HCT116 (cell line): ENCODE measurements at places on chromosomes 12 and 14.

DNA sequence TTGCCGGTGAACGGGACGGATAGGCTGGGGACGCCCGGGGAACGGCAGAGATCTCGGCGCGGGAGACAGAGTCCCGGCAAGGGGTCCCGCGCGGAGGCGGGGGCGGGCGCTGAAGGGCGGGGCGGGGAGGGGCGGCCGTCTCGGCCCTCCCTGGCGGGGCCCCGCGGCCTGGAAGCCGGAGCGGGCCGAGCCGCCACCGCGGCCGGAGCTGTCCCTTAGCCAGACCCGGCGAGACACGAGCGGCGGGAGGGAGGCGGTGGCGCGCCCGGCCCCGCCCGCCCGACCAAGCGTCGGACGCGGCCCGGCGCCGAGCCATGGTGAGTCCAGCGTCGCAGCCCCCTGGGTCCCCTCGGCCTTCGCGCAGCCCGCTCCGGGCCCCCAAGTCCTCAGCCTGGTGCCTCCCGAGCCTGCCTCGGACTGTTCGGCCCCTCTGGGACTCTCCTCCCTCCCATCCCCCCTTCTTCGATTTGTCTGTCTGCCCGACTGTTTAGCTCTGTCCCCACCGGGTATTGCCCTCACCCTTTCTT is at the start of gene ARHGEF40:
Gene ARHGEF40 (plus strand): TSS at position 222 of the 527 bp plus-strand sequence. CDS start 93 bp downstream, at position 315.
- H3K4me3 ChIP-seq, result peak within 1 kb of the TSS; percentile 61
- H3K27ac ChIP-seq, result peak within 1 kb of the TSS; percentile 47; the same call in 1 of the 2 replicates
- DNase-seq, result no peak

DNA sequence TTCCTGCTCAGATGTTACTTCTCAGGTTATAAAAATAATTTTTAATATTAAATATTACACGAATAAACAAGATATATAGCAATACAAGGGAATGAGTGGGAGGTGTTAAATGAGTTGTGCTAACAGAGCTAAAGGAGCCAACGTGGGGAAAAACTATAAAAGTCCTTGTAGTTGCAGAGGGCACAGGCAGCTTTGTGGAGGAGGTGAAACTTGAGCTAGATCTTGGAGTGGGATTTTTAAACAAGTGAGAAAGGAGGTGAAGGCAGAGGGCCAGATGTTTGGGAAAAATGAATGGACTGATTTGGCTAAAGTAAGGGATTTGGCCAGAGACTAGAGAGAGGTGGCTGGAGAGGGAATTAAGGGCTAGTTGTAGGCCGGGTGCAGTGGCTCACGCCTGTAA is 5.2 kb upstream of the FKBP11 start:
- DNase-seq, result no peak
- no peaks in the 10 kb centered on the region for H3K4me1 ChIP-seq
- H3K4me3 ChIP-seq, result no peak overlapping the region
- H3K36me3 ChIP-seq, result peaks cover 34% of the 10 kb centered on the region
- no peaks in the 10 kb centered on the region for H3K27me3 ChIP-seq

DNA sequence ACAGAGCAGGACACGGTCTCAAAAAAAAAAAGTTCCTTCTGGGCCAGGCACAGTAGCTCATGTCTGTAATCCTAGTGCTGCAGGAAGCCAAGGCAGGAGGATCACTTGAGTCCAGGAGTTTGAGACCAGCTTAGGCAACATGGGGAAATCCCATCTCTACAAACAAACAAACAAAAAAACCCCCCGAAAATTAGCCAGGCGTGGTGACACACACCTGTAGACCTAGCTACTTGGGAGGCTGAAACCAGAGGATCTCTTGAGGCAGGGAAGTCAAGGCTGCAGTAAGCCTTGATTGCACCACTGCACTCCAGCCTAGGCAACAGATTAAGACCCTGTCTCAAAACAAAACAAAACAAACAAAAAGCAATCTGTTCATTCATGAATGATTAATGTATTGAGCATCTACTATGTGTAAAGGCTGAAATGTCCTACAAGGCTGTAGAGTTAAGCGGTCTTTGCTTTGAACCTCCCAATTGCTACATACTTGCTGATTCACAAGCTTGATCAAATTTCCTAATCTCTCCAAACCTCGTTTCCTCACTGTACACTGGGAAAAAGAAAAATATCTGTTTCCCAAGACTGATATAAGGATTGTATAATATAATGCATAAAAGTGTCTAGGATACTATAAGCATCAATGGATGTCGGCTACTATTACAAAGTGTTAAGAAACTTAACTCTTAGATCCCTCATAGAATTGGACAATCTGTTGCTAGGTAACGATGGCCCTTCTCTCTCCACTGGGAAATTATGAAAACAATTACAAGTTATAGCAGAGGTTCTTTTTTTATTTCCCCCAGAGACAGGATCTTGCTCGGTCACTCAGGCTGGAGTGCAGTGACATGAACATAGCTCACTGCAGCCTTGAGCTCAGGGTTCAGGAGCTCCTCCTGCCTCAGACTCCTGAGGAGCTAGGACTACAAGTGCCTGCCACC is 7.9 kb upstream of the RILPL2 start:
- no peak for DNase-seq
- no peaks in the 10 kb centered on the region for H3K4me1 ChIP-seq
- no peak overlapping the region for H3K27ac ChIP-seq

GRCh38 chr12:121158085-121158484 is 25.4 kb downstream of the P2RX7 start:
- no peaks in the 10 kb centered on the region for H3K36me3 ChIP-seq
- no peaks in the 10 kb centered on the region; the same call in 1 of the 2 replicates for H3K27me3 ChIP-seq
- no peak overlapping the region for H3K27ac ChIP-seq
- no peaks in the 10 kb centered on the region for H3K4me1 ChIP-seq

- H3K27me3 ChIP-seq, result no peaks in the 10 kb centered on the region
- H3K27ac ChIP-seq, result peak overlapping the region; percentile 81
- no peak overlapping the region for H3K4me3 ChIP-seq
- no peak for DNase-seq
Observed at GRCh38 chr12:27627123-27627852, 69.0 kb upstream of the REP15 start.

DNA sequence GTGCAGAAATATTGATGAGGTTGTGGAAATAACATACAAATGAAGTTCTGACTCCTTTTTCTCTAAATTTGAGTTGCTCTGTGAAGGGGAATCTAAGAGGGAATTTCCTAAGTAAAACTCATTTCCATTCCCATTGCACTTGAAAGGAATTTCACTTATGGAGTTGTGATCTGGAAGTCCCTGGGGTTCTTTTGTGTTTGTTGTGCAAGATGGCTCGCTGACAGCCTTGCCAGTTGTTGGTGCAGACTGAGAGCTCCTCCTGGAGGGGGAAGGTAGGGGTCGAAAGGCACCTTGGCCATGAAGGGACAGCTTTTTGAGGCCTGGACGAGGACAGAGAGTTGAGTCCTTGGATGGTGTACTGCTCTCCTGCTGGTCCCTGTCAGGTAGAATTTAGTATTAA is 72.0 kb downstream of the C12orf56 start:
- H3K4me3 ChIP-seq, result no peak overlapping the region
- H3K4me1 ChIP-seq, result no peaks in the 10 kb centered on the region
- no peaks in the 10 kb centered on the region for H3K27me3 ChIP-seq
- no peaks in the 10 kb centered on the region for H3K36me3 ChIP-seq

DNA sequence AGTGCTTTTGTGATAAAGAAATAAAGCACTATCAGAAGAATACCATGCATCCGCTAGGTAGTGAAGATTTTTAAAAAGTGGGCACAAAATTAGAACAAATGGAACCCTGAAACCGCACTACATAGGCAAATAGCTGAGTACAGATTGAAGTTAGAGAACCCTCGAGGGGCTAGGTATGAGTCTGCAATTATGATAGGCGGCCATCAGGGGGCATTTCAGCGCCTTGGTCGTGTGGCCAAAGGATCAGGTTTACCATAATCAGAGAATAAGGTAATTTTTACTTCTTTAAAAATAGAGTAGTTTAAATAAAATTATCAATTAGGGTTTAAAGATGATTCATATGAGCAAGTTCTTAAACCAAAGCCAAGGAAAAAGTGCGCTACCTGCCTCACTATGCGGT is 129.8 kb downstream of the TMX1 start:
- no peak overlapping the region for H3K27ac ChIP-seq
- no peaks in the 10 kb centered on the region for H3K4me1 ChIP-seq
- peak; percentile 18 for DNase-seq
- H3K4me3 ChIP-seq, result no peak overlapping the region
- no peaks in the 10 kb centered on the region for H3K36me3 ChIP-seq

DNA sequence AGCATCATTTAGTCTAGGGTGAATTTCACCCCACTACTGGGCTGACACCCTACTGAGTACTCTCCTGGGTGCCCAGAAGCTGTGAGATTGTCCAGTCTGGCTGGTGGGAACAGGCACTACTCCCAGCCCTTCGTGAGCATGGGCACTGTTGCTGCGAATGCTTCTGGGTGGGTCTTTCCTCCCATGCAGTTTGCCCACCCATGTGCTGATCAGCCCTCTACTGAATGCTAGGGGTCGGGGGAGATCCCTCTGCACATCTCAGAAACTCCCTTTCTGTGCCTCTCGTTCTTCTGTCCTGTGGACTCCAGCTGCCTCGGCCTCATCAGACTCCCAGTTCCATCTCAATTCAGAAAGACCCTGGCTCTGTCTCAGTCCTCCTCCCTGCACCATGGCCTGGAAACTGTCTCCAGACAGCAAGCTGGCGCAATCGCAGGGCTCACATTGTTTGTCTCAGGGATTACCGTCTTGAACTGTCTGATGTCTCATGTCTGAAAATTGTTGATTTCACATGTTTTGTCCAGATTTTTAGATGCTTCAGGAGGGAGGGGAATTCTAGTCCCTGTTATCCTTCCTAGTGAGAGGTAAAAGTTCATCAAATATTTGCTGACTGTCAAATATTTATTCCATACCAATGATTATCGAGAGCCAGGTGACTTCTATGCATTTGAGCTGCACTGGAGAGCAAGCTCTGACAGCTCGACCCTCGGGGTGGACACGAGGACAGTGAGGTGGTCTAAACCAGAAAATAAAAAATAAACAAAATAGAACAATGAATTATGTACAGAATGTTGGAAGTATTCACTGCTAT is 316.6 kb upstream of the RTL1 start:
- H3K4me1 ChIP-seq, result no peaks in the 10 kb centered on the region
- H3K27ac ChIP-seq, result no peak overlapping the region
- no peaks in the 10 kb centered on the region for H3K36me3 ChIP-seq
- H3K27me3 ChIP-seq, result no peaks in the 10 kb centered on the region

- H3K27me3 ChIP-seq, result no peaks in the 10 kb centered on the region
- H3K27ac ChIP-seq, result no peak overlapping the region
- DNase-seq, result no peak
- H3K4me1 ChIP-seq, result no peaks in the 10 kb centered on the region
- no peaks in the 10 kb centered on the region for H3K36me3 ChIP-seq
Observed at GRCh38 chr14:104281768-104282301, 143.4 kb downstream of the KIF26A start.

- H3K27me3 ChIP-seq, result no peaks in the 10 kb centered on the region
- no peaks in the 10 kb centered on the region for H3K4me1 ChIP-seq
- no peak overlapping the region for H3K27ac ChIP-seq
- no peaks in the 10 kb centered on the region for H3K36me3 ChIP-seq
- H3K4me3 ChIP-seq, result no peak overlapping the region
- DNase-seq, result no peak
Observed at GRCh38 chr14:33837943-33838683, 112.8 kb downstream of the EGLN3 start.

DNA sequence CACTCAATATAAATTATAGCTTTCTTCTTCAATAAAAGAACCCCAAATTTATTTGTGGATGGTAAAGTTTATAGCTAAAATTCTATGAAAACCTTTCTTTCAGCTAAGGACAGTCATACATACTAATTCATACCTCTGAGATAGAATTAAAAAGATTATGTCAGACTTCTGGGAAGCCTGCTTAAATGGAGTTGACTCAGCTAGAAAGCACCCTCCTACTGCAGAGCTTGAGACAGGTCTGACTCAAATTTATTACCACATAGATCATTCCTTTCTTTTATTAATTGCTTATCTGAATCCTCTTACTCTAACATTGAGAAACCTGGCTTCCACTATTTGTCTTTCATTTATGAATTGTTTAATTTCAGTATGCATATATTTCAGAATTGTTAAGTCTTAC is 1007.0 kb upstream of the LRFN5 start:
- no peaks in the 10 kb centered on the region for H3K27me3 ChIP-seq
- H3K27ac ChIP-seq, result no peak overlapping the region
- H3K4me3 ChIP-seq, result no peak overlapping the region
- DNase-seq, result no peak
- no peaks in the 10 kb centered on the region for H3K36me3 ChIP-seq
- no peaks in the 10 kb centered on the region for H3K4me1 ChIP-seq

- peak overlapping the region; percentile 55 for H3K4me3 ChIP-seq
- peaks cover 12% of the 10 kb centered on the region for H3K36me3 ChIP-seq
- no peaks in the 10 kb centered on the region for H3K27me3 ChIP-seq
- peak overlapping the region; percentile 82 for H3K27ac ChIP-seq
Observed at GRCh38 chr12:122064025-122064777, 14.4 kb upstream of the MLXIP start.
